ENCODE measurements at places on chromosomes 12 and 14.
A peak's percentile ranks its signal among the peaks of the same experiment; 100 is the strongest.

DNA sequence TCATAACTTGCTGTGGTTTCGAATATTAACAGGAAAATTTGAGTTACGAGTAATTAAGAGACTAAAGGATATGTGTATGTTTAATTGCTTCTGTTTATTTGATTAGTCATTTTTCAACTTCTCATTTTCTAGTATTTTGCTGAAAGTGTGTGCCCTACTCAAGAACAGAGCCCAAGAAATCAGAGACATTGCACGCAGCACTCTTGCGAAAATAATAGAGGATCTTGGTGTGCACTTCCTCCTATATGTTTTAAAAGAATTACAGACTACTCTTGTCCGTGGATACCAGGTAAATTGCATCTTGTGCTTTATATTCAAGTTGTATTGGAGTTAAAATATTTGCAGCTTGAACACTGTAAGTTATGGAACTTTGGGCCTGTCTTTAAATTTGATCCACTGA, 50.8 kb downstream of the ARL1 start:
- no peak for DNase-seq

- no peak for DNase-seq
Observed at GRCh38 chr14:77823378-77823777, 23.5 kb downstream of the ADCK1 start.

DNA sequence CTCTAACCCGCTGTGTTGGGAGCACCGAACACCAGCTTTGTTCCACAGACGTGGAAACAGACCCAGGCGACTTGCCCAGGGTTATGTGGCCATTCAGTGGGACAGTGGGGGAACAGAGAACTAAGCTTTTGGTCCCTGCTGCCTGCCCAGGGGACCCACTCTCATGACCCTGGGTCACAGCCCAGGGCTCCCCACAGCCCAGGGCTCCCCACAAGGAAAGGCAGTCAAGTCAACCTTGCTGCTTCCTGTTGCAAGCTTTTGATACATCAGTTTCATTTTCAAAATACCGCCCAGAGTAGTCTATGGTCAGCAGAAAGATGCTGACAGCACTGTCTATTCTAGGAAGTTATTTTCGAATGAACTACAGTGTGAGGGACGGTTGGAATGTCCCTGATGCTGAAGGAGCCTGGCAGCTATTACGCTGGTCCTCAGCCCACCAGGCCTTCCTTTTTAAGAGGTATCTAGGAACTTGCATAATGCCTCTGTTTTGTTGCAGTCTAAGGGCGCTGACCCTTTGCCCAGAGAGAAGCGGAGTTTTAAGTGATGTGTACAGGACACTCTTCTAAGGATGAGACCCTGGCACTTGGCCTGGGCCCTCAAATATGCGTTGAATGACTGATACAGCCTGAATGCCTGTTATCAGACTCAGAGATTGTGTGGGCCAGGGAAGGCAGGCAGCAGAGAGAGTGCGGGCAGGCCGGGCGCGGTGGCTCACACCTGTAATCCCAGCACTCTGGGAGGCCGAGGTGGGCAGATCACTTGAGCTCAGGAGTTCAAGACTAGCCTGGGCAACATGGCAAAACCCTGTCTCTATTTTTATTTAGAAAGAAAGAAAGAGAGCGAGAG, 12.6 kb upstream of the TTC7B start:
- DNase-seq: peak; percentile 62

DNA sequence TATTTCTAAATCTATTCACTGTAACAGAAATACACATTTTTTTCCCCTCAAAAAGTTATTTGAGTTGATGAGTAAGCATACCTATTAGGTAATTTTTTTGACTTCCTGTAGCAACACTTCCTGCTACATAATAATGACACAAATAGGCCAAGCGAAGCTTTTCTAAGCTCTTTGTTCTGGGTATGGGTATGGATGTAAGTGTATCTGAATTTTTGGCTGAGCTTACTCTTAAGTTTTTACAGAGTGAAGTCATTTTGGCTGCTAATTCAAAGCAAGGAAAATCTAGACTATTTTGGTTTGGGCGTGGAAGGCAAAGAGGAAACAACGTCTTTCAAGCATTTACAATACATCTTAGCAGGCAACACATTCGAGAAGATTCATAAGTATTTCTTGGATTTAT, 1206.0 kb upstream of the FLRT2 start:
- DNase-seq: no peak

DNA sequence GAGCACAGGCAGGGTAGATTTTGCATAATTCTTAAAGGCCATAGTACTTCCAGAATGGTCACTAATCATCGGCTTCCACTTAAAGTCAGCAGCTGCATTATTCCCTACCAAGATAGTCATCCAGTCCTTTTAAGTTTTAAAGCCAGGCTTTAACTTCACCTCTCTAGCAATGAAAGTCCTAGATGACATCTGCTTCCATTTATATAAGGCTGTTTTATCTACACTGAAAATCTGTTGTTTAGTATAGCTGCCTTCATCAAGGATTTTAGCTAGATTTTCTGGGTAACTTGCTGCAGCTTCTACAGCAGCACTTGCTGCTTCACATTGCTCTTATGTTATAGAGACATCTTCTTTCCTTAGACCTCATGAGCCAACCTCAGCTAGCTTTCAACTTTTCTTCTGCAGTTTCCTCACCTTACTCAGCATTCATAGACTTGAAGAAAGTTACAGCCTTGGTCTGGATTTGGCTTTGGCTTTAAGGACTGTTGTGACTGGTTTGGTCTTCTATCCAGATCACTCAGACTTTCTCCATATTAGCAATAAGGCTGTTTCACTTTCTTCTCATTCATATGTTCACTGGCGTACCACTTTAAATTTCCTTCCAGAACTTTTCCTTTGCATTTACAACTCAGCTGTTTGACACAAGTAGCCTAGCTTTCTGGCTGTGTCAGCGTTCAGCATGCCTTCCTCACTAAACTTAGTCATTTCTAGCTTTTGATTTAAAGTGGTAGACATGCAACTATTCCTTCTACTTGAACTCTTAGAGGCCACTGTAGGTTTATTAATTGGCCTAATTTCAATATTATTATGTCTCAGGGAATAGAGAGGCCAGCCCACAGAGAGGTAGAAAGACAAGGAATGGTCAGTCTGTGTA, 209.9 kb upstream of the GARIN2 start:
- no peak for DNase-seq

- DNase-seq: peak; percentile 41
Observed at GRCh38 chr14:103905842-103906456, 22.3 kb upstream of the TDRD9 start.

Measured in hepatic stellate cell (primary cell).